ENCODE measurements at places on chromosomes 2 and 18.

DNA sequence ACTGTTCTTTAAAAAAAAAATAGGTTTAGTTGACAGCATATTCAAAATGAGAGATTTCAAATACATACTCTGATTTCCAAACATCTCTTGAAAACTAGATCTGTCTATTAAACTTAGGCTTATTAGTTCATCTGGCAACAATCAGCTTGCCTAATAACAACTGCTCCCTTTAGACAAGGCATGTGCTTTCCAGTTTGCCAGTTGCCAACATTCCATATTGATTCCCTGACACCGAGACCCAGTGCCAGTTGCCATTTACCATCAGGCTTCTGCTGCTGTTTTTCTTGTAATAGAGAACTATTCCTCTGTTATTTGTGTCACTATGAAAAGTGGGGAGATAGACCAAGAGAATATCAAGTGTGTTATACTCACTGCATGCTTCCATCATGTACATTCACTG lies 256.0 kb downstream of the C1D start:
- no peak for DNase-seq

DNA sequence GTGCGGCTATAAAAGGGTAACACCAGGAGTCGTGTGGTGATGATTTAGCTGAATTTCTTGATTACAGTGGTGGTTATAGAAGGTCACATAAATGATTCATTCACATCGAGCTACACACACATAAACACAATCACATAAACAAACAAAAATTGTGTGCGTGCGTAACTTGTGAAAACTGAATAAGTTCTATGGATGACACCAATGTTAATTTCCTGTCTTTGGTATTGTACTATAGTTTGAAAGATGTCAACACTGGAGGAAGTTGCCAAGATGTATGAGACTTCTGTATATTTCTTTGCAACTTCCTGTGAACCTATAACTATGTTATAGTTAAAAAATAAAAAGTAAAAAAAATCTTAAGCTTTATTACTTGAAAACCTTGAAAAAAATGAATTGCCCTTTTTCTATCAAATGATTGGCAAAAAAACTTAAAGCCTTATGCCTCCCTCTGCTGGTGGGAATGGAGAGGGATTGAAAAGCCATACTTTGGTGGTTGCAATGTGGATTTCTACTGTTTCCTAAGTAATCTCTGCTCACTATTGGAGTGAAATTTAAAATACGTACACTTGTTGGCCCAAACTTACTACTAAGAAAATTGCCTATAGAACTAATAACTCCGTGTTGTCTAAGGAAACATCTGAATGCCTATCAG lies 227.7 kb downstream of the RPIA start:
- DNase-seq, result no peak

GRCh38 chr2:32068-32467 lies 14.2 kb downstream of the FAM110C start:
- DNase-seq, result no peak

GRCh38 chr2:199404841-199405240 lies 52.9 kb downstream of the SATB2 start:
- DNase-seq, result no peak

- DNase-seq, result no peak
Observed at GRCh38 chr18:52888014-52888413, 548.0 kb downstream of the DCC start.

DNA sequence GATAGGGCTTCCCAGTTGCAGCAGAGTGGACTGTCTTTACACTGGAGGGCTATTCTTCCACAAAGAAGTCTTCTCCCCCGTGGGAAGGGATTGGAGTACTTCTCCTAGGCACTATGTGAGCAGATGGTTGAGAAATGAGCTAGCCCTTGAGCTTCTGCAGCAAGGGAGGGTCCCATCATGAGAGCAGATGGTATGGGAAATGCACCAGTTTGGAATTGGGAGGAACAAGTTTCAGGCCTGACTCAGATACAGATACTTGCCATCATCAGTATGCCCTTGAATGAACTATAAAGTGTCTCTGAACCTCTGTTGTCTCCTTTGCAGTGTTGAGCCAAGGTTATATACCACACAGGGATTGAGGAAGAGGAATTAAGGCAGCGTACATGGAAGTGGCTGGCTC lies 757.4 kb downstream of the RNF144A start:
- no peak for DNase-seq

GRCh38 chr2:11562011-11562410 lies 28.2 kb downstream of the GREB1 start:
- no peak for DNase-seq

- no peak for DNase-seq
Observed at GRCh38 chr18:13374468-13375301, 156.1 kb downstream of the LDLRAD4 start.

- no peak for DNase-seq
Observed at GRCh38 chr2:156986339-156986988, 271.0 kb upstream of the GALNT5 start.

DNA sequence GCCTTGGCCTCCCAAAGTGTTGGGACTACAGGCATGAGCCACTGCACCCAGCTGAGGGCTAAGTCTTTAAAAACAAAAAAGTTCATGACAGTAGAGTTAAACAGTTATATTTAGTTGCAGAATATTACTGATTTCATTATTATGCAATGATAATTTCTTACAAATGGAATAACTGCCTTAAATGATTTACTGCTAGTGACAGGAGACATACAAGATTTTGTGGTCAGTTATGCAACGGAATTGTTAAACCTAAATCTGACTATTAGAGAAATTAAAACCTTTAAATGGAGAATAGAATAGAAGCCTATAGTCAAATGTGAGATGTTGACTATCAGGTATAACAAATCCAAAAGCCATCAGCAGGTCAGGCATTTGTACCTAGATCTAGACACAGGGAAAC lies 10.3 kb upstream of the DNAJC10 start:
- no peak for DNase-seq

- no peak for DNase-seq
Observed at GRCh38 chr2:173903601-173904394, 61.4 kb downstream of the SP3 start.

GRCh38 chr18:51069885-51070284 lies 39.9 kb downstream of the SMAD4 start:
- DNase-seq, result no peak

DNA sequence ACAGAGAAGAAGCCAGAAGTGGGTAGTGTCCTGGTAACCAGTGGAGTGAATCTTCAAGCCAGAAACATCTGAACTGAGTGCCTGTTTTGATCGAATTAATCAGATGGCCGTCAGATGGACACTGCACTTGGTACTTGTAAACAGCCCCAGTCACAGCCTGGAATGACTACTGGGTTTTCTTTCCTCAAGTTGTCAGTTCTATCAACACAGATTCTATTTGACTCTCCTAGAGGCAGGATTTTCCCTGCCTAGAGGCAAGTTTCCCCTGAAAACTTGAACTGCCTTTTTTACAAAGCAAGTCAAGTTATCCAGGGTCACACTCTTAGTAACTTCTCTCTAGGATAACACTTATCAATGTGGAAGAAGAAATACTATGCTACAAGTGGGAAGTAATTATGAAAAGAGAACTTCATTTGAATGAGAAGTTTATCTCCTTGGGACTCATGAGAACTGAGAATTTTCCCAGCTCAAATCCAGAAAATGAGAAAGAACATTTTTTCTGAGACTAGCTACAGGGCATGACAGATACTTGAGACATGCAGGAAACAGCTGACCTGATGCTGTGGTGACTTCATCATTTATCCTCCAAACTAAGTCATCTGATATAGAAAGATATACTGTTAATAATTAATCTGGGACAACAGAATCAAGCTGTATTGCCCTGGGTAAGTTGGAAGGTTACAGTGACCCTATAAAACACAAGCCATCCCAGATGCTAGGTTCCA lies 36.0 kb downstream of the SULT1C2 start:
- no peak for DNase-seq

DNA sequence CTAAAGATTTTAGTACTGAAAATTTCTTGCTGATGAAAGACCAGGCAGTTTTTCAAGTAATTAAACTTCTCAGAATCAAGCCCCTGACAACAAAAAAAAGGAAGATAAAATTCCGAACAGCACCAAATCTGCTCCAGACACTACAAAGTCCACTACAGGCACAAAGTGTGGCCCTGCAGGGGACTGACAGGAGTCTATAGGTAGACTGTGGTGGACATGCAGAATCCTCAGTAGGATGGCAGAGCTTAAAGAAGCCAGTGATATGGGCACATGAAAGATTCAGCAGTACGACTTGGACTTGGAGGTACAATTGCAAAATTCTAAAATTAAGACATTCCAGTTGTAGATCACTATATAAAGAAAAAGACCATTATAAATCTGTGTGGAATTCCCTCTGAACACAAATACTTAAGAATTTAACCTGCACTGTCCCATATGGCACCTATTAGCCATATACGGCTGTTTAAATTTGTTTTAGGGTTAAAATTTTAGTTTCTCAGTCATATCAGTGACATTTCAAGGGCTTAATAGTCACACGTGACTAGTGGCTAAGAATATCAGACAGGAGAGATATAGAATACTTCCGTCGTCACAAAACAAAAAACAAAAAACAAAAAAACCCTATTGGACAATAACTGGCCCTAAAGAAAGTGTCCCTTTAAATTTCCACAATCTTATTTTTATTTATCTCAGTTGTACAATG lies 32.0 kb downstream of the SFT2D3 start:
- DNase-seq, result no peak

- DNase-seq, result no peak
Observed at GRCh38 chr18:66826211-66826610, 222.3 kb upstream of the CDH19 start.

GRCh38 chr2:6355886-6356761 lies 509.6 kb downstream of the CMPK2 start:
- no peak for DNase-seq

GRCh38 chr2:240503375-240503774 lies 54.4 kb downstream of the ANKMY1 start:
- DNase-seq, result no peak

DNA sequence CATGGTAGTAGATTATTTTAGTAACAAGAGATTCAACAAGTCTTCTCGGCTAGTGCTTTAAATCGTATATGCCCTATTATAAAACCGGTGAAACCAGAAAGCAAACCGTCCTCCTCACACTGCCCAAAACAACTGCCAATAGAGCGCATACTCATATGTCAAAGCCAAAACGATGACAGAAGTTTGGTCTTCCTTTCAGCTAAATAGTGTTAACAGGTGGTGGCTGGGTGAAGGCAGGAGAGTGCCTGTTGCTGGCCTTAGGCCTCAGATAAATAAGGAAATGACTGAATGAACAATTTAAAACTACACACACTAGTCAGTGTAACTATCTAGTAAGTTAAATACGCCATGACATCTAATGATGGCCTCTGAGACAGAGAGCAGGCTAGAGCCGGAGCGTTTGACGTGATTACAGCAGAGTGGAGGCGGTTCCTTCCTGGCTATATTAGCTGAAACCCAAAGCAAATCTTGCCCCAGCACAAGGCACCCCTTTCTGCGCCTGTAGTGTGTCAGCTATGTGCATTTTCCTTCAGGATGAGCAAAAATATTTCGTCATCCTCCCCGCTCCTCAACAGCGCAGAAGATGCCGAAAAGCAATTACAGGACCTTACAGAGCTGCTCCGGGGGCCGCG lies 1.6 kb downstream of the LONRF2 start:
- no peak for DNase-seq

DNA sequence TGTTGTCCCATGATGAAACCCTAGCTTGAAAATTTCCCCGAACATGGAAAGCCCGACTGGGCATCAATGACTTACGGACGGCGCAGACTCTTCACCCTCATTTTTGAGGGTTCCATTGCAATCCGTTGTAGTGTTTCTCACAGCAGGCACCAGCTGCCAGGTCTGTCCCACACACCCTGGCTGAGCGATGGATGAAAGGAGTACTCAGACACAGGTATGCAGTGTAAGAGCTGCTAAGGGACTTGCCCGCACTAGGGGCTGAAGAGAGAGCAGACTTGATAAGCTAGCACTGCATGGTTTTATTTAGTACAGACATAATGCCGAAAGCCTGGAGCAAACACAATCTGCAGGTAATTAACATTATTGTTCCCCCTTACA lies 15.8 kb downstream of the DYNAP start:
- DNase-seq, result no peak

DNA sequence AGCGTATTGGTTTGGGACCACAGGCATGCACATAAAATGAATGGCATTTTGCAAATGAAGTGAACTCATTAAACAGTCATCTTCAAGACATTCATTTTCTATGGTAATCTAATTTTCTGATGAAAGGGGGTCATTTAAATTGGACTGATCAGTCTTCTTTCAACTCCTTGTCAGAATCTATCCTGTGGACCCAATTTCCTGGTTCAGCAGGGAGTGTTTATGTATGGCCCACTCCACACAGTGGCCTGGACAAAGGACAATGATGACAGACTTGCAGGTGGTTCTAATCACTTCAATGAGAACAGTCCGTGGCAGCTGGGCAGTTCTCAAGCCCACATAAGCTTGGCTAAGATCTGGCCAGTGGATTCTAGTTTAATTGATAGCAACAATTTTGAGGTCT lies 448.1 kb downstream of the DCDC2C start:
- no peak for DNase-seq

DNA sequence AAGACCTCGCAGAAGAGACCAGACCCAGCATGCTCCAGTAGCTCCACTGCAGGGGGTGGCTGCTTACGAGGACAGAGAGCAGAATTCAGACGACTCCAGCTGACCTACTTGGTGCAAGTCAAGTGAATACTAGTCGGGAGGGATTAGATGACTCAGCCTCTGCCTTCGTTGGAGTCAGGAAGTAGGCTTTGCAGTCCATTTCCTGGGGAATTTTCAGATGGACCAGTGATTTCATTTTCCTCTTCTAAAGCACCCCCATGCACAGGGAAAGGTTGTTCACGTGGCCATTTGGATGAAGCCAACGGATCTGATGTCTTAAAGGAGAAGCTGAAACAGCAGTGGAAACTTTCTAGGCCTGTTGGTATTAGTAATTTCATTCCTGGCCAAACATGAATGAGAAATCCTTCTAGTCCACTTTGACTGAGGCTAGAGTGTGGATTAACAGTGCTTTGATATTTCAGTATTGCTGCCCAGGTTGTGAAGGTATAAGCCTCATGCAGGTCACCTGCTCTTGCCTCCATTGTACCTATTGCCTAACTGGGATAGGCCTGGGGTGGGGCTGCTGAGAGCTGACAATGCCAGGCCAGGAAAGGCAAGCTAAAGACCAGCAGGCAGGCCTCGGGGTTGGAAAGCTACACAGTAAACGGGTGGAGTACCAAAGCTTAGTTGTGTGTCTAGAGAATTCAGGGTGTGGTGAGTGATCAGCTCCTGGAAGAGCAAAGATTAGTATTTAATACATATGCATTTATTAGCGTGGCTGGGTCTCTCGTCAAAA lies 117.6 kb upstream of the FOSL2 start:
- DNase-seq, result no peak

GRCh38 chr2:150759531-150759930 lies 272.1 kb upstream of the RND3 start:
- no peak for DNase-seq

DNA sequence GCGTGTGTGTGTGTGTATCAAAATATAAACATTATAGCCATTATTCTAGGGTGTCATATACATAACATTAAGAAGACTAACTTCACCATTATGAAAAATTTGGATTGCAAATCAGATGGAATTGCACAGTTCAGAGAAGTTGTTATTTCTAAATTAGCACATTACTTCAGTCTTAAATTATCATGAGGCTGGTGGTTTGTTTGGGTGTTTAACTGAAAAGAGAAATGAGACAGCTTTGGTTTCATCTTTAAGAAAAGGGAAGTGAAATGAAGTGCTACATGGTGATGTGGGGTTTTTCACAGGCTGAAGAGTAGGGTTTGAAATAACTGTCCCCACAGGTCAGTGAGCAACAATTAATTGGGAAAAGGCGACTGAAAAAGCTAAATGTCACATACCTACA lies 161.2 kb upstream of the XIRP2 start:
- no peak for DNase-seq

GRCh38 chr2:11870584-11870983 lies 124.2 kb downstream of the LPIN1 start:
- DNase-seq, result no peak

Data from esophagus squamous epithelium (tissue), 5 donors.